ENCODE measurements at places on chromosomes 7 and 10.
A peak's percentile ranks its signal among the peaks of the same experiment; 100 is the strongest.

- no peak for DNase-seq
Measured at GRCh38 chr10:69239136-69239535, 19.0 kb downstream of the HKDC1 start.

GRCh38 chr7:105230486-105230885, 158.2 kb downstream of the SRPK2 start:
- DNase-seq: no peak

GRCh38 chr7:38679419-38679818, 48.2 kb upstream of the AMPH start:
- no peak for DNase-seq

GRCh38 chr10:129075508-129075907, 391.5 kb upstream of the MGMT start:
- DNase-seq: no peak

GRCh38 chr10:79202188-79203013, 133.6 kb downstream of the ZMIZ1 start:
- peak; percentile 52 for DNase-seq

DNA sequence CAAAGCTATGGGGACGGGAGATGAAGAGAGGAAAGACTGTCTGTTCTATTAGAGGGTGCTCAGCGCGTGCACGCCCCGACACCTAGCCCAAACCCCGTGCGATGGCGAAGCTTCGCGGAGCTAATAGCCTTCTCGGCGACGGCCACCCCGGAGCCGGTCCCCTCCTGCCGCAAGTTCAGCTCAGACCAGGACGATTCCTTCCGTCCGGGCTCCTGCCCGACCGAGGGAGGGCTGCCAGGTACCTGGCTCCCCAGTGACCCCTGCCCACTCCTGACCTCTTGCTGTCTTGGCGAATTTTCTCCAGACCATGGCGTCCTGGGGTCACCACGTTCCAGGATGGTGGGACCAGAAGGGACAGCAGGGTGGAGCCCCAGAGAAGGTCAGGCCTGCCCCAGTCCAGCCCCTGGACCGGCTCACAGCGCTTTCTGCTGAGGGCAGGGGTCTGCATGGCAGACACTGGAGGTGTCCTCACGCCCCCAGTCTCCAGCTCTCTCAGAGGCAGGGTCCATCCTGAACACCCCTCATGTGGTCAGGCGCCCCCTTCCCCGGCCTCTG, 36.7 kb downstream of the UNCX start:
- DNase-seq: no peak

DNA sequence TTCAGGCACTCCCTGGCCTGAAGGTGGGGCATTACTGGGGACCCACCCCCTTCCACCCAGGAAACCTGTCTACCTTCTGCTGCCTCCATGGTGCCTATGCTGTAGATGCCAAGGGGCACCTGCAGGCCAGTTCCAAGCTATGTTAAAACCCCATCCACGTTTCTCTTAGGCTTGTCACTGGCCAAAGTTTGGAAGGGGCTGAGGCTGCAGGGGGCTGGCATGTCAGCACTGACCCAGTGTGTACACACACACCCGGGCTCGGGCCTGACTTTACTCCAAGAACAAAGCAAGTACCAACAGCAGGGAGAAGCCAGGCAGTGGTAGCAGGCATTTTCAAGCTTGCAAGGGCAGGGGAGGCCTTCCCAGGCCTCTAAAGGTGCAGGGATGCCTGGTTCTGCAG, 53.8 kb upstream of the PCDH15 start:
- no peak for DNase-seq

DNA sequence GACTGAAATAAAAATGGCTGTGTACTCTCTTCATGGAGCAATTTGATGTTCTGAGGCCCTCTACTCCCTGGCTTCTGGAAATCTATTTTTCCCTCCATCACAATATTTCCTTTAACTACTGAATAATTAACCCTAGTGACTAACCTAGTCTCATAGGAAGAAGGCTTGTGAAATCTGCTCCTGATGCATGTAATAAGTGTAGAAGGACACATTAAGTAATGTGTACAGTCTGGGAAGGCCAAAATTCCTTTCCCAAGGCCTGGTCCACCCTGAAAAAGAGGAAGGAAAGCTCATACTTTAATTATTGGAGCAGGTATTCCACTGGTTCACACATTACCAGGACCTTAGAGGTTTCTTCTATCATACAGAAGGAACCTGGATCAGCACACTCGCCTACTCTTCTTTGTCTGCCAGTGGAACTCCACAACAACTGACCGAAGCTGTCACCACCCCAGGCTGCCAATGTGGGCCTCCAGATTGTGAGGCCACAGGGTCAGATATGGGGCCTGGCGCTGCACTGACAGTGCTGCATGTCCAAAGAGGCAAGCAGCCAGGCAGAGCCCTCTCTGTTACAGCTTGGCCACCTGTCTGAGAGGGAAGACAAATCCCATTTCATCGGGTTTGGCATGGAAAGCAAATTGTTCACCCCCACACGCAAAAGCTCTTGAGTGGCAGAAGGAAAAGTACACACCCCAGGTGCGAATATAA, 54.4 kb upstream of the FAM133B start:
- DNase-seq: no peak

GRCh38 chr7:31744294-31744874, 57.4 kb downstream of the PPP1R17 start:
- DNase-seq: peak; percentile 46

- DNase-seq: no peak
Measured at GRCh38 chr10:114869520-114869892, 47.9 kb downstream of the FHIP2A start.

DNA sequence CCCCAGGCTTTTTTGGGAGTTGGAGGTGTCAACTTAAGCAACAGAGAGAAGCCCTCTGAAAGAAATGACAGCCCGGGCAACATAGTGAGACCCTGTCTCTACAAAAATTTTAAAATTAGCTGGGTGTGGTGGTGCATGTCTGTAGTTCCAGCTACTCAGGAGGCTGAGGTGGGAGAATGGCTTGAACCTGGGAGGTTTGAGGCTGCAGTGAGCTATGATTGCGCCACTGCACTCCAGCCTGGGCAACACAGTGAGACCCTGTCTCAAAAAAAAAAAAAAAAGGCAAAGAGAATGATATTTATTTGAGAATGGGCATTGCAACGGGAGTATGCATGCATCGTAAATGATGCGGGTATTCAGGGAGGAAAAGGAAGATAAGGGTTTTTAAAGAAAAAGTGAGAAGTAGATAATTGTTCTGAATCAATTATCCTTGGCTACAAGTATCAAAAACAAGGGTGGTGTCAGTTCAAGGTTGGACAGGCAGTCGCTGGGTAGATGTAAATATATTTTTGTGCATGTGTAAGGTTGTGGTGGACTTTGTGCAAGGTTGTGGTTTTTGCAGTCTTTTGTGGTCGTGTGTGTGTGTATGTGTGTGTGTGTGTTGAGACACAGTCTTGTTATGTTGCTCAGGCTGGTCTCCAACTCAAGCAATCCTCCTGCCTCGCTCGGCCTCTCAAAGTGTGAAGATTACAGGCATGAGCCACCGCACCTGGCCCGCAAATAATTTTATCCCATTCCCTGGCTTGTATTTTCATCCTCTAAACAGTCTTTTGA, 65.6 kb downstream of the COL26A1 start:
- DNase-seq: no peak

DNA sequence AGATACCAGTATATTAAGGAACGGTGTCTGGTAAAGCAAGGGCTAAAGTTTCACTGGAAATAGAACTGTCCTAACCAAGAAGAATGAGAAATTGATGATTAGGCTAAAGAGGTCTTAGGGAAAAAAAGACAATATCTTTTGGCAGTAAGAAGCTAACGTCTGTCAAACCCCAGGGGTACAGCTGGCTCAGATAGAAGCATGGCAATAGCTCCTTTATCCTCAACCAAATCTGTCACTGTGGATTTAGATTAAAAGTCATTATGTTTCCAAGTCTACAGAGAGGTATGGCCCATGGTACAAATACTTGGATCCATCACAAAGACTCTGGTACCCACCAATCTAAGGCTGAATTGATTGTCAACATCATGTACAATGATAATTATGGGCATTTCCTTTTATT, 8.6 kb upstream of the SLC16A9 start:
- DNase-seq: no peak

GRCh38 chr7:71961283-71961682, 450.9 kb downstream of the CALN1 start:
- DNase-seq: no peak

DNA sequence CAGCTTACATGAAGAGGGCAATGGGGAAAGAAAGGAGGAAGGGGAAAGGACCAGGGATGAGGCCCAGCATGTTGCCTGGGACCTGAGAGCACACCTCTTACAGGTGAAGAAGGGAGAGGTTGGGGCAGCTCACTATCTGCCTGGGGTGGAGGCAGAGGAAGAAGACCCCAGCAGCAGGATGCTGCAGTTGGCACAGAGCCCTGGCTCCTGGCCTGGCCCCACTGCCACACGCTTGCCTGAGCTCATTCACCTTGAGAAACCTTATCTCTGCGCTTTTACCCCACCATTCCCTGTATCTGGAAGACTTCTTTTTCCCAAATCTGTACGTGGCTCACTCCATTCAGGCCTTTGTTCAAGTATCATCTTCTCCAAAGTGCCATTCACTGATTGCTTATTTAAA, 147.8 kb upstream of the TMEM72 start:
- no peak for DNase-seq

DNA sequence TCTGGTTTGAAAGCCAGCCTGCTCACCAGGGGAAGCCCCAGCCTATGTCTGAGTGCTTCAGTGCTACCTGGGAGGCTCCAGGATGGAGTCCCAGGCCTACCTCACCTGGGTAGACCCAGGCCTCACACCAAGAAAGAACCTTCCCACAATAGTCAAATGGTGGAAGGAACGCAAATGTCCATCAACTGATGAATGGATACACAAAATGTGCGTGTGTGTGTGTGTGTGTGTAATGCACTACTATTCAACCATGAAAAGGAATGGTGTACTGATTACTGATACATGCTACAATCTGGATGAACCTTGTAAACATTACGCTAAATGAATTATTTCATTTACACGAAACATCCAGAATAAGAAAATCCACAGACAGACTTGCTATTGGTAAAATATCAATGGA, 15.2 kb upstream of the ADRB1 start:
- DNase-seq: no peak

GRCh38 chr7:74496272-74496671, 42.6 kb downstream of the GTF2IRD1 start:
- no peak for DNase-seq

DNA sequence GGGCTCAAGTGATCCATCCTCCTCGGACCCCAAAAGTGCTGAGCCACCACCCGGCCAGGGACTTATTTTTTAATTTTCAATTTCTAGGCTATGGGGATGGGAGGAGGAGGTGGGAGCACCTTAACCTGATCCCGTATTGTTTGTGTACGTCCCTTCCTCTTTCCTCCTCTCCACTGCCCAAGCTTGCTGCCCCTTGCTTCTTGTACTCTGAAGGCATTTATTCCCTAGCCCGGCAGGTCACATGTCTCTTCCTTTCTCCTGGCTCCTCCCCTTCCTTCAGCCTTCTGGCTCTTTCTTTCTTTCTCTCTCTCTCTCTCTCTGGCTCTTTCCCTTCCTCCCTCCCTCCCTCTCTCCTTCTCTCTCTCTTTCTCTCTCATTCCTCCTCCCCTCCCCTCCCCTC, 56.0 kb downstream of the COL26A1 start:
- DNase-seq: no peak

DNA sequence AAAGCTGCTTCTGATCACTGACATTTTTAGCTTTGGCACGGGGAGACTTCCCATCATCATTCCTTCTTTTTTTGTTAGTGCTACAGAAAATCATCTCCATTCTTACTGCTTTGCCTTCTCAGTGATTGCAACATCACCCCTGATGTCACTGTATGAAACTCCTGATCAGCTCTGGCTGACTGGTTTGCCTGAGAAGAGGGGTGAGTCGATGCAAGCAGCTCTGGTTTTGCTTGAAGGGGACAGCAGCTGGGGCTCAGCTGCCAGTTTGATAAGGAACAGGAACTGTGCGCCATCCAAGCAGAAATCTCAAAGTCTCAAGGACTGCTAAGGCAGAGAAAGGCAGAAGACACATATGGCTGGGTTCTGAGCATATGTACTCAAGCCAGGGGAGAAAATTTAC, 808.5 kb upstream of the CELF2 start:
- no peak for DNase-seq

- no peak for DNase-seq
Measured at GRCh38 chr7:75986147-75986781, 8.1 kb downstream of the TMEM120A start.

DNA sequence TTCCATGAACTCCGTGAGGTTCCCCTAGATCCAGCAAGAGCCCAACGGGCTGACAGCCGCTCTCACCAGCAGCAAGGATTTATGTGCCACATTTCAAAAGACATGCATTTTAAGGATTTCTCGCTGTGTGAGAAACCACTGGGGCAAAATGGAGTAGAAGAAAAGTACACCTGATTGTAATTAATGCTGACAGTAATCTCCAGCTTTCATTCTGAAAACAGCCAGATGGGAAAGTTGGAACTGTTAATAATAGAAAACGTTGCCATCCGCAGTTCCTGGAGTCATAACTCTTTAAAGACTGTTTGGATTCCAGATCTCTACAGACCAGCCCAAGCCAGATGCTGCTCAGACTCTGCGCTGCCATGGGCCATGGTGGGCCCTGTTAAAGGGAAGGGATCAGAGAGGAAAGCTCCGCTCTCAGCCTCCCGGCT, 216.9 kb upstream of the GLI3 start:
- no peak for DNase-seq

DNA sequence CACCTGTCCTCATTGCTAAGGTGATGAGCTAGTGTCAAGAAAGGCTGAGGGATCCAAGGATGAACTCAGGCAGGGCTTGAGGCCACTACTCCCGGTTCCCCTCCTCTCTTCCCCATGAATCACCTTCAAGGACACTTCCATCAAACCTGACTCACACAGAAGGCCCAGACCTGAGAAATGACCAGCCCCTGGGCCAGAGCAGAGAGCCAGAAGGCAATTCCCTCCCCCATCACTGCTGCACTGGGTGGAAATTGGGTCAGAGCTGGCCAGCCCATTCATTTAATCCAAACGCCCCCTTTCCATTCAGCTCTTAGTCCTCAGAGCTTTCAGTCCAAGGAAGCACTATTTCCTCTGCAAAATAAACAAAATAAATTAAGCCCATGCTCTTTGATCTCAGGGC, 182.0 kb downstream of the KCNMA1 start:
- DNase-seq: no peak

DNA sequence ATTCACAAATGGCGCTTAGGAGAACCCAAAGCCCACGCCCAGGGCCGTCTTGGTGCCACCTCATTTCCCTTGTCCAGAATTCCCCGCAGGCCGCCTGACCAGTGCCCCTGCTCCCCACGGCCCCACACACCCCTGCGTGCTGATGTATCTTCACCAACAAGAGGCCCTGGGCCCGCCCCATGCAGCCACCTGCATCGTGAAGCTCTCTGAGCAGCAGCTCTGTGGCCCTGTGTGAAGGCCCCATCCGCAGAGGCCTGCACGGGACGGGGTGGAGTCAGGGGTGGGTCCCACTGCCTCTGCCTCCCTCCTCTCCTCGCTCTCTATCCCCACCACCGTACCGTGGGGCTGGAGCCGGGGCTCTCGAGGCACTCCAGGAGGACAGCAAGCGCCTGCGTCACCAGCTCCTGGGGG, 14.7 kb downstream of the BRAT1 start:
- no peak for DNase-seq

- DNase-seq: no peak
Measured at GRCh38 chr10:130686689-130687300, 550.6 kb downstream of the GLRX3 start.
